ENCODE measurements at places on chromosomes 7 and 10.

DNA sequence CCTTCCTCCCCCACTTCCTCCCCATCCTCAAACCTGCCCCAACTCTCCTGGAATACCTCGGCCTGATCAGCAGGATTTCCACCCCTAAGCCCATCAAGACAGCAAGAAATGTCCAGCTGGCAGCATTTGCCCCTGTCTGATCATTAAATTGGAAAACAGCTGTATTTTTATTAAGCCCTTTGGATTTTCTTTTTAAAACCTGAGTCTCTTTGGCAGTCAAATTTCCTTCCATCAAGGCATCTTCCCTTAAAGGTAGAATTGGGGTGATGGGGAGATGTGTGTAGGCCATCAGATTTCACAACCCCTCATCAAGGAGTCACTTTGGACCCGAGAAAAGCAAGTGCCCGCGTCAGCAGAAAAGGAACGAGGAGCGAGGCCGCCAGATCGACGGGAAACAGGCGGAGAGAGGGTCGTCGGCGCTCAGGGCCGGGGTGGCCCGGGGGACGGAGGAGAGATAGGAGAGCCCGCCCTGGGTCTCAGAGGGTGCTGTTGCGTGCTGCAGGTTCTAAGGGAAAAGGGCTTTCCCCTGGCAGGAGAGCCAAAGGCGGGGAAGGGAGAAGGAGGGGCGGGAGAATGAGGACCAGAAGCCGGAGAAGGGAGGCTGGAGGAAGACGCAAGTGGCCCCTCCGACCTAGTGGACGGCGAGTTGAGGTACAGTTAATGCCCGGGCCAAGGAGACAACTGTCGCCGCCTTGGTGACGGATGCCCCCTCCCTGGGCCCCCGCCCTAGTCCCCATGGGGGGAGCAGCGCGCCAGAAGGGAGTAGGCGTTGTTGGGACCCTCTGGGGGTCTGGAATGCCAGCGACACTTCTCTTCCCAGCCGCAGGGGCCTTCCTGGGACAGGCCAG lies 11.5 kb upstream of the GATA3 start:
- no peak for DNase-seq

GRCh38 chr10:96501985-96502384 lies 11.7 kb downstream of the TLL2 start:
- DNase-seq = no peak

GRCh38 chr10:37860494-37861190 lies 3.2 kb upstream of the ZNF248 start:
- no peak for DNase-seq

GRCh38 chr10:91745090-91745831 lies 53.0 kb upstream of the TNKS2 start:
- DNase-seq = no peak

DNA sequence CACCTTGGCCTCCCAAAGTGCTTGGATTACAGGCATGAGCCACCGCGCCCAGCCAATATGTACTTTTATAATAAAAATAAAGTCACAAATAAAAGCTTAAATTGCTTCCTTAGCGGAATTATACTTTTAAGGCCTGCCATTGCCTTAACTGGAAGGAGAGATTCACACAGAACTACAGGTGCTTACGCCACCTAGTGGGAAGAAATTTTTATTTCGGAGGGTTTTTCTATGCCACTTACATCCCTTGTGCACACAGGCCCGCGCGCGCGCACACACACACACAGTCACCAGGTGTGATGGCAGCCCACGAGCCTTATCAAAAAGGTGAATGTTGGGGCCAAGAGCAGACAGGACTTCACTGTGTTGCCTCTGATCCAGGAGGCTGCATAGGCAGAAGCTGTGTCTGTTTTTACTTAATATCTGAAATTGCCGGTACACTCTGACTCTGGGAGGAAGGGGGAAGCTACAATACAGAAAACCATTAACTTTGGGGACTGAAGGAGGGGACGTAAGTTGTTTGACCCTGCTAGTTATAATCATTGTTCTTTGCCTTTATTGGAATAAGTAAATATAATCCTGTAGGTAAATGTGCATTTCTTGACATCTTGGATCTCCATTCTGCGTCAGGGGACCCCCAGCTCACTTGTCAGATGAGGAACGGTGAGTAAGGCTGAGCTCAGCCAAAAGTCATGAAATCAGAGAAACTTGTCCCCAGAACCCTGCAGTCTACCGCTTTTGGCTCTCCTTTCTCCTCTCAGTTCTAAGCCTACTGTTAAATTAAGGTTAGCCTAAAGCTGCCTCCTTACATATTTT lies 87.1 kb downstream of the SLC16A9 start:
- DNase-seq = no peak

GRCh38 chr7:47826754-47827153 lies 121.5 kb downstream of the PKD1L1 start:
- no peak for DNase-seq

DNA sequence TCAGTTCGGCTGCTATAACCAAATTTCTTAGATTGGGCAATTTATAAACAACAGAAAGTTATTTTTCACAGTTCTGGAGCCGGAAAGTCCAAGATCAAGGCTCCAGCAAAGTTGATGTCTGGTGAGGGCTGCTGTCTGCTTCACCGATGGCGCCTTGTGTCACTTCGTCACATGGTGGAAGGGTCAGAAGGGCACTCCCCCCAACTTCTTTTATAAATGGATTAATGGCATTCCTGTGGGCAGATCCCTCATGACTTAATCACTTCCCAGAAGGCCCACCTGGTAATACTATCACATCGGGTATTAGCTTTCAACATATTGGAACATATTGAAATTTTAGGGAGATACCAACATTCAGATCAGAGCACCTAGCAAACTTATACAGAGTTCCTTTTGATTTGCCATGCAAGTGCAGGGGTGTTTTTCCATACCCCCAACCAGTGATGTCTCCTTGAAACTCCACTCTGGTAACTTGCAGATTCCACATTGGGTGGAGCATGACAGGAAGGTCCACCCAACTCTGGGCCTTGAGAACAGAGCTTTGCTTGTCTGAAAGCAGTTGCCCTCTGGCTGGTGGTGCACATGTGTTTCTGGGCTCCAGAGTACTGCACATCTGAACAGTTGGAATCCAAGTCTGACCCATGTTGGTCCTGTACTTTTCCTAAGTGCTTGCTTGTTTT lies 85.1 kb upstream of the KMT2E start:
- DNase-seq = no peak

DNA sequence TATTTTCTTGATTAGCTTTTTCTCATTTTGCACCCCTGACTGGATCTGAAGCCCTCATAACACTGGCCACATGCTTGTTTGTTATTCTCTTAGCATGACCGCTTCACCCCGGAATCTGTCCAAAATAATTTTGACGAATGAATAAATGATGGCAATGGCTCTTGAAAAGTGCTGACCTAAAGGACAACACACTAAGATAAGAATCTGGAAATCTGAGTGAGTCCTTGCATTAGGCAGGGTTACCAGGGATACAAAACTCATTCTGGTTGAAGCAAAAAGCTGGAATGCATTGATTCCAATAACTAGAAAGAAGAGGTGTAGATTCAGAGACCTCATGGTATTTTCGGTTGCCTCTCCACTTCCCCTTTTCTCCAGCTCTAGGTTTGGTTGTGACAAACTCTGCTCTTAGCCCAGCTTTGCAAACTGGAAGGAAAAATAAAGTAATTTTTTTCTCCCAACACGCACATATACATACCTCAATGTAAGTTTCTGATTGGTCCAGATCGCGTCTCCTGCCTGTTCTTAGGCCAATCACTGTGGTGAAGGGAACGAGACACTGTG lies 157.4 kb downstream of the SKIDA1 start:
- no peak for DNase-seq

DNA sequence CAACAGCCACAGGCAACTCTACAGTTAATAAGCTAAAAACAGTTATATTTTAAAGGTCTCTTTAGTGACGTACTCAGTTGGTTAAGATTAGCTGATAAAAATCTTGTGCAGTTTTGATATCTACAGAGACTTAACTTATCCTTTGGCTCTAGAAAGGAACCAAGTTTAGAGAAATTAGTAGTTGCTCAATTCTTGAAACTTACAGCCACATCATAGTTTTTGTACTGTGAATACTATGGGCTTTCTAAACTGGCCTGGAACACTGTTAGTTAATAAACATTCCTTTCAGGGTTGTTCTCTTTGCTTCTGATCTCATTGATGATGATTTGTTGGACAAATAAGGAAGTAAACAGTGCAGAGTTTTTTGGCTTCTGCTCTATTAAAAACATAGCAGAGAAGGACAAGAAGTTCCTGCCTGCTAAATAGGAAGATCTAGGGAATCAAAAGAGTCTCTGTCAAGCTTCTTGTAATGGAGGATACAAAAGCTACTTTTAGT lies 73.1 kb downstream of the MKLN1 start:
- no peak for DNase-seq

DNA sequence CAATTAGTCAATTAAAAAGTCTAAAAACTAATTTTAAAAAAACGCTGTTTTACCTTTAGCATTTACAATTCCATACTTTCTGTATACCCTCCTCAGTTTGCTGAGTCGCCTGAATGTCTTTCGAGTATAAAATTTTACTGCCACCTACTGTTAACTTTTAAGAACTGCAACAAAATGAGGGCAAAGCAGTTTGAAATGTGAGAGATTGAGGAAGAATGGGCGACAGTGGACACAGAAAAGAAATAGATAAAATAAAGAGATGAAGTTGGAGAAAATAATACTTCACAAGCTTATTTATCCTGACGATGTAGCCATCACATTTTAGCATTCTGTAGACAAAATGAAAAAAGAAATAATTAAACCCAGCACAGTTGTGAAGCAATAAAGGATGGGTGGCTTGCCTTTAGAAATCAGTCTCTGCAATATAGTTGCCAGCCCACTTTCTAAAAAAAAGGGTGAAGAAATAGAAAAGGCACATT lies 110.8 kb upstream of the PTN start:
- no peak for DNase-seq

- no peak for DNase-seq
These were observed 194.0 kb upstream of the PLPP4 start for GRCh38 chr10:120262857-120263547.

GRCh38 chr10:107814865-107815487 lies 650.5 kb upstream of the SORCS1 start:
- DNase-seq = no peak

DNA sequence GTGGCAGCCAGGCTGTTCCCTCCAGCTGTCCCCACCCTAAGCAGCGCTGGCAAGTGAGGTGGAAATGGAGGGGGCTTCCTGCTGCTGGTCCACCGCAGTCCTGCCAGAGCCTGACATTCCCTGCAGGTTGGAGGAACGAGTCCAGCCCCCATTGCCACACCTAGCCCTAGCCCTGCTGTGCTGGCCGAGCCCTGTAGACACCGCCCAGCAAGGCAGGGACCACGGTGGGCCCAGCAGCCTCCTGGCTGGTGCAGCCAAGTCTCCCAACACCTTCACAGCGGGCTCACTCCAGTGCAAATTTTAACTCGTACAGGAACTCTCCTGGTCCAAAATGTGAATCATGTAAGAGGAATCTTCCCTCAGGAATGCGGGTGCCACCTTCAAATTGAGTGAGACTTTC lies 116.3 kb downstream of the PAXIP1 start:
- DNase-seq = no peak

DNA sequence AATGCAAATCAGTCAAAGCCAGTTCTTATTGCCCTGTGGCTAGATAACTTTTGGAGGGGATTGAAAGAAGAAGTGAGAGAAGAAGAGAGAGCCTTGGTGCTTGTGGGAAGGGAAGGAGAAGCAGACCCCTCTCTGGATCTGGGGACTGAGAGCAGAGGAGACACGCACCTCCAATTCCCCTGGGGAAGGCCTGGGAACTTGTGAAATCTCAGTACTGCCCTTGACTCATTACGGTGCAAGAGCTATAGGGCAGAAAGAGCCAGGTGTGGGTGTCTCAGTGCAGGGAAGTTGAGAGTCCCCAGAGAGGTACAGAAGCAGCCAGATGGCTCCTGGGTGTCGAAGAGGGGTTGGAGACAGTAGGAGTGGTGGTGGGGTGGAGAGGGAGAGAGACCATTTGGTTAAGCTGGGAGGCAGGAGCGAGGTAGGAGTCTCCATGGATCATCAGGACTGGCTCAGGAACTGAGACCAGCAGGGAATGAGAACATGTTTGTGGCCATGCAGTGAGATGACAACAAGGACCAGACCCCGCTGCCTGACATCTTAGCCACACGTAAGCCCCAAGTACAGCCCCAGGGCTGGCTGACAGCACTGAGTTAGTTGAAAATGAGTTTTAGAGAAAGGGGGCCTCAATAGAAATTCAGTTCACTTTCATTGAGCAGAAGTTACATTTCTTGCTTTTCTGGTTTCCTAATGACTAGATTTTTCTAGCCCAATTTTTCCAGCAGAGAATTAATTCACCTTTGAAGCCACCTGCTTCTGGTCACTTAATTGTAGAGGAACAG lies 238.2 kb downstream of the BUB3 start:
- DNase-seq = no peak

- no peak for DNase-seq
These were observed 30.6 kb downstream of the RASGEF1A start for GRCh38 chr10:43236176-43236850.

DNA sequence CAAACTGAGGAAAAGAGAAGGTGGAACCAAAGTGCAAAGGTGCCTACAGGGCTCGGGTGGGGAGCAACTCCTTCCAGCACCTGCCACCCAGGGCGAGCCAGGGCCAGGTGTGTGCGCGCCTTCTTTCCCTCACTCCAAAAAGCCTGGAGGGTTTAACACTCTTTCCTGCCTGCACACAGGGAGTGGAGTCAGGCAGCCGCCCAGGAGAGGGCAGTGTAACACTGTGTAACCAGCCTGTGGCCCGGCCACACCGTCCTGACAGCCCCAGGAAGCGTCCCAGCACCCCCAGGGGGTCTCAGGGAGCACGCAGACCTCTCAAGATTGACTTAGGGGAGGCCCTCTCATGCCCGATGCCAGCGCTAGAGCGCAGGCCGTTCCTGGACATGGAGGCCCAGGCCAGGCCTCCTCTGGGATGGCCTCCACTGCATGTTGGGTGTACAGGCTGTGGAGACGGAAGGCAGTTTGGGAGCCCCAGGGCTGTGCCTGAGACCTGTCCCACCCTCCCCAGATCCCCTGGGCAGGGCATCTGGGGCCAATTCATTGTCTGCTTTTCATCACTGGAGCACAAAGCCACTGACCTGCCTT lies 13.4 kb downstream of the BRI3 start:
- DNase-seq = no peak

Measured in T follicular helper cell (primary cell).